Lung microvascular endothelial cell (primary cell): ENCODE measurements at places on chromosomes 1 and 21.

DNA sequence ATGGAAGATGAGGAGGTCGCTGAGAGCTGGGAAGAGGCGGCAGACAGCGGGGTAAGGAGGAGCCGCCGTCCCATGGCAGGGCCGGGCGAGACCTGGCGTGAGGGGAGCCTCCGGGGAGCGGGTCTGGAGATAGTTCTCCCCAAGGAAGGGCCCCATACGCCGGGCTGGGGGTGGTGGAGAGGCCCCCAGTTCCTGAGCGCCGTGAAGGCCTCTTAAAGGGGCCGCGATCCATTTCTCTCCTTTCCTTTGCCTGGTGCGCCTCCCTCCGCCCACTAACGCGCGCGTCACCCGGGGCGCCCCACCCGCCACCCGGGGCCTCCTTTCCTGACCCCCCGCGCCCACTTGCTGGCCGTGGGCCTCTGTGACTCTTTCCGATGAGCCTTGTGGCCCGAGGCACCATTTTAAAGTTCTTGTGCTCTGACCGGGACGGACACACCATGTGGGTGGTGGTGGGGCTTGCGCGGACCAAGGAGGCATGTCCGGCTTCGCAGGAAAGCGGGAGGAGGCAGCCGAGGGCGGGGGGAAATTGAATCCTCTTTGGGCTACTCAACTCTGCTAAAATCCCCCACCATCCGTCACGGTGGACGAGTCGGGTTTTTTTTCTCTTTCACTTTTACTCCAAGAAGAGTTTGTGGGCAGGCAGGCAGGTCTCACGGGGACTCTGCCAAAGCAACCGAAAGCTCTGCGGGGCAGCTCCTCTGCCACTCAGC is 371 bp downstream of the SZRD1 start:
- DNase-seq, result peak; percentile 90

GRCh38 chr21:28410256-28410655 is 582.4 kb downstream of the LTN1 start:
- DNase-seq, result peak; percentile 72

GRCh38 chr1:206631085-206631509 is 4.2 kb upstream of the DYRK3 start:
- DNase-seq, result peak; percentile 79

DNA sequence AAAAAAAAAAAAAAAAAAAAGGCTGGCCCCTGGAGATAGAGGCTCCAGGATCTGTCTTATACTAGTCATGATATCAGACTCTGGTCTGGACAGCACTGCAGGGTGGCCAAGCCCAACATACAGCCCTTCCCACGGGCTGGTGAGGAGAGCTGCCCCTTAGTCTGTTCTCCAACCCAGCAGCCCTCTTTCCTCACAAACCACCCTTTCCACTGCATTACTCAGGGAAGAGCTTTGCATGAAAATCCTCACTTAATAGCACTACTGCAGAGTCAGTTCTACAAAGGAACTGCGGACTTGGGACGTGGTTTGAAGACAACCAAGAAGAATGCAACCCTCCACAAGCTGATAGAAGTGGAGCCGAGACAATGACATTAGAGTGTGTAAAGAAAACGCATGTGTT is 5.7 kb downstream of the BCAR3 start:
- DNase-seq, result no peak

DNA sequence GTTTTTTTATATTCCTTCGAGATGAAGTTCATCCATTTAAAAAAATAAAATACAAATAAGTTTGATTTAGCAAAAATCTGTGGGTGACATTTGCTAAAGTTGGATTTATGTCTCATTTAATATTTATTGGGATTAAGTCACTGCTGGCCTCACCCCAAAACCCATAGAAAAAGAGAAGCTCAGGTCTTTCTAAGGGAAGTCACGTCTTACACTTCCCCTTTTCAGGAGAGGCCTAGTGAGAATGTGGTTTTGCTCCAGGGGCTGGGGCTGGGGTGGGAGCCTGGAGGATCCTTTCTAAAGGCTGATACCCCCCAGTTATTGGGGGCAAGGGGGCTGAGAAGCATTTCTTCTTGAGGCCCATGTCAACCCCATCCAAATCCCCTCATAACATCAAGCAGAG is 300.3 kb downstream of the DSCAM start:
- no peak for DNase-seq

DNA sequence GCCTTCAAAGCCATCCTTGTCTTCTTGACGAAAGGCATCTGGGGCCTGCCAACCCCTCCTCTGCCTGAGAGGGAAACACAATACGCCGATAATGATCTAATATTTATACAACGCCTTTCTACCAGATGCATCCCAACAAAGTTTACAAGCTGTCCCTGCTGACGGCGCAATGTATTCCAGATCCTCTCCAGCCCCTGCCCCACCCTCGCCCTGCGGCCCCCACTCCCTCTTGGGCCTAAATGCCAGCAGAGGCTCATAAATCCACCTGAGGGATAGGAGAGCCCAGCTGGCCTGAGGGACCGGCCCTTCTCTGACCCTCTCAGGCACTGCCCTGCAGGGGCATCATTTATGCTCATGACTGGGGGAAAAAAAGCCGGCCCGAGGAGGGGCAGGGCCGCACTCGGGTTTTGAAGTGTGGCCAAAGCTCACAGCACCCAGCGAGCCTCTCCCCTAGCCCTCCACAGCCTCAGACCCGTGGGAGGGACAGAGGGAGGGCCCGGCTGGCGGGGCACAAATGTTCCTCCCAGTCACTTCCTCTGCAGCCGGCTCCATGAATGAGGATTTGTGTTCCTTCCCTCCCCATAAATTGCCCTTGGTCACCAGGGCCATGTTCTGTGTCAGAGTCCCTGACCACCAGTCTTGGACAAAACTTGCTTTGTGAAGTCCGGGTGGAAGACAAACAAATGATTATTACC is 140.3 kb downstream of the FOXD2 start:
- no peak for DNase-seq

- no peak for DNase-seq
Measured at GRCh38 chr1:184825571-184825970, 70.9 kb upstream of the EDEM3 start.

- no peak for DNase-seq
Measured at GRCh38 chr1:14167884-14168283, 430.6 kb upstream of the KAZN start.

GRCh38 chr1:37704966-37705365 is 12.7 kb downstream of the CDCA8 start:
- no peak for DNase-seq

GRCh38 chr1:12467570-12468286 is 150.3 kb downstream of the DHRS3 start:
- no peak for DNase-seq

DNA sequence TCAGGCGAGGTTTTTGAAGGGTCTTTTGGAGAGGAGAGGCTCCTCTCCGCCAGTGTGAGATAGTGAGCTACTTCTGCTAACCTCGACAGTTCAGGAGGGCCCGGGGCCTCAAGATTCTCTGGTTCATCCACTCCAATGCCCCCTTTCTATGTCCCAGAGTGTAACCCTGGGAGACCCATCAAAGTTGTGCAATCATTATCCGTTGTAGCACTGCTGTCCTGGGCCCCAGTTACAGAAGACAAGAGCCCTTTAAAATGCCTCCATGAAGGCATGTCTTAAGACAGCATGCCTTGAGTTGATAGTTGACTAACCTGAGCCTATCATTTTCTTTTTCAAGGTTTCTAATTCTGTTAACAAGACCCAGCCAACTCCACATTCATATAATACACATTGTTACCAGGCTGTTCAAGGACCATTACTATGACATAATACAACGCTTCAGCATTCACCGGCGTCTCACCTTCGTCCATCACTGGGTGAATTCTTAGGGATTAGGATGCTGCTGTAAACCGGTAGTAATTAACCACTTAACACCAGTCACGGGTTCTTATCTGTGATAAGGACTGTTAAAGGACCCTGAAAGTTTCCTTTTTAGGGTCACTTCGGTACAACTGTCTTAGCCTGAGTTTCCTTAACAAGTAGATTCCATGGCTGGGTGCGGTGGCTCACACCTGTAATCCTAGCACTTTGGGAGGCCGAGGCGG is 37.4 kb upstream of the CDC42BPA start:
- no peak for DNase-seq

GRCh38 chr1:68950036-68950435 is 453.2 kb upstream of the DEPDC1 start:
- no peak for DNase-seq

GRCh38 chr21:17779496-17779895 is 39.7 kb downstream of the C21orf91 start:
- DNase-seq, result peak; percentile 19

- DNase-seq, result no peak
Measured at GRCh38 chr1:182095946-182096345, 34.4 kb upstream of the ZNF648 start.

GRCh38 chr1:88984569-88984968 is 7.9 kb downstream of the KYAT3 start:
- no peak for DNase-seq

- DNase-seq, result no peak
Measured at GRCh38 chr1:234881893-234882771, 246.5 kb downstream of the TOMM20 start.

- DNase-seq, result no peak
Measured at GRCh38 chr1:30705698-30706097, 17.7 kb downstream of the MATN1 start.

DNA sequence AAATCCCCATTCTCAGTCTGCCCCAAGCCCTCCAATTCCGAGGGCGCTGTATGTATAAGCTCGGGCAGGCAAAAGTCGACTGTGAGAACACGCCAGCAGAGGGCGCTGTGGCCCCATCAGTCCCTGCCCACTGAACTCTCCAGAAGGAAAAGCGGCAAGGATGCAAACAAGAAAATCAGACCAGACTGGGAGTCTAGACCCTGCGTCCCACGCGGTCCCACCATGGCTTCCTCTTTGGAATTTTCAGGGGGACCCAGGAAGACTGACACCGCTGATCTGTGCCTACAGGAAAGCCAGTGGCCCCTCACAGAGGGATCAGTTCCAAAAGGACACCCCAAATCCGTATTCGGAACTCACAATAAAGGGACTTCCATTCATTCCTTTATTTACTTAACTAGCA is 19.5 kb downstream of the TEX35 start:
- peak; percentile 83 for DNase-seq

DNA sequence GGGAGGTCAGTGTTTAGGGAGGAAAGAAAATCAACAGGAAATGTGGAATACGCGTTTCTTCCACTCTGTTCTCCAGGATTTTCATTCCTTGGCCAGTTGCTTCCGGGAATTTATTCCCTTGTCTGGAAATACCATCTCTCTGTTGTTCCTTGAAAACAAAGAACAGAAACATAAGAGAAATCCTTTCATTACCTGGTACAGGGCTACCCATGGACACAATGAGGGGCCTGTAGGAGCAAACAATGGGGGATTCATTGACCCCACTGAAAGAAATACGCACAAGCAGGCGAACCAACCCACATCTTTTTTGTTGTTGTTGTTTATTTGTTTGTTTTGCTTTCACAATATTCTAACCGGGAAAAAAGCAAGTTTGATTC is 20.0 kb upstream of the BACE2 start:
- no peak for DNase-seq

- no peak for DNase-seq
Measured at GRCh38 chr1:5490635-5491034, 501.6 kb downstream of the NPHP4 start.

DNA sequence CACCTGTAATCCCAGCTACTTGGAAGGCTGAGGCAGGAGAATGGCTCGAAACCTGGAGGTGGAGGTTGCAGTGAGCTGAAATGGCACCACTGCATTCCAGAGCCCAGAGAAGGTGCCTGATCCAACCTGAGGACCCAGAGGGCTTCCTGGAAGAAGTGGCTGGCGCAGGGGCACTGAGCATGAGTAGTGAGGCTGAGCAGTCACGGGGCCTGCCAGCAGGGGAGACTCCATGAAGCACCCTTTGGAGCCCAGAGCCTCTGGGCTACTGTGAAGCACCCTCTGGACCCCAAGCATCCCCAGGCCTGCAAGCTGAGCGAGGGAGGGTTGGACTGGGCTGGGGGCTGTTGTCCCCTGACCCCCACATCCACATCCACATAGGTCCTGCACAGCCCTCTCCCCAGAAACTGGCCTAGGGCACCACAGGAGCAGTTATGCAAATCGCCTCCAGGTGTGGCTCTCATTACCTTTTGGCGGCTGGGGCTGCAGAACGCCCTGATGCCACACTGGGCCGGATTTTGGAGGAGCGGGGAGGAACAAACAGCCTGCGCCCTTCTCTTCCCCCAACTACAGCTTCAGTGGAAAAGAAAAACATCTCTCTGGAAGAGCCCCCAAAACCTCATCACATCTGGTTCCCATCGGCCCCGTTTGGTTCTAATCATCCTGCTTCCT is 78.2 kb upstream of the TARDBP start:
- no peak for DNase-seq

GRCh38 chr1:107171333-107171732 is 30.5 kb downstream of the NTNG1 start:
- no peak for DNase-seq
